Endodermal cell (in vitro differentiated cells): ENCODE measurements at places on chromosomes 6 and 20. TPM values are rescaled to one million over a fixed set of nuclear protein-coding genes. Genes with fewer than 3 reads are reported as not detected.

Gene LY6G5B
- total RNA-seq, result 16.5 and 17.0 TPM in 2 replicates

Gene HAO1
- total RNA-seq, result not detected in 3 replicates

Gene NKX2-4
- not detected in 2 replicates for total RNA-seq

Gene TMC2
- total RNA-seq, result 0.21 to 0.24 TPM in 2 of 3 replicates, not detected in the other

Gene RMND1
- total RNA-seq, result 40.8 to 42.5 TPM (median 41.2 TPM) in 3 replicates

Gene PKHD1
- 0.14 and 0.20 TPM in 2 replicates for total RNA-seq

Gene CALHM5
- 0.17 to 0.18 TPM in 2 of 3 replicates, not detected in the other for total RNA-seq

Gene TNXB
- 3.8 and 4.0 TPM in 2 replicates for total RNA-seq

Gene DLL1
- total RNA-seq, result 3.1 and 3.5 TPM in 2 replicates

Gene SFTA2
- not detected in 2 replicates for total RNA-seq

Gene EPHA7
- 2.0 to 3.3 TPM (median 2.5 TPM) in 3 replicates for total RNA-seq

Gene SPATS1
- not detected in 2 replicates for total RNA-seq

Gene DLK2
- total RNA-seq, result not detected in 2 replicates

Gene UQCC2
- 109 to 174 TPM (median 148 TPM) in 3 replicates for total RNA-seq

Gene SOX4
- total RNA-seq, result 95.9 and 110 TPM in 2 replicates

Gene BHLHE23
- not detected in 2 replicates for total RNA-seq

Gene ANKEF1
- total RNA-seq, result 8.5 and 8.8 TPM in 2 replicates

Gene DEFB121
- not detected in 3 replicates for total RNA-seq

Gene FGD2
- not detected in 2 replicates for total RNA-seq

Gene TTK
- total RNA-seq, result 30.7 to 47.8 TPM (median 45.0 TPM) in 3 replicates

Gene C6orf132
- total RNA-seq, result 21.7 and 24.4 TPM in 2 replicates
